ENCODE measurements at places on chromosomes 2 and 18. TPM values are rescaled to one million over a fixed set of nuclear protein-coding genes. Genes with fewer than 3 reads are reported as not detected.

Gene FSHR
- total RNA-seq, result not detected

Gene CACNB4
- total RNA-seq, result 1.7 TPM

GRCh38 chr2:97723156-97724072 is 10.0 kb downstream of the ZAP70 start:
- no peak for DNase-seq

DNA sequence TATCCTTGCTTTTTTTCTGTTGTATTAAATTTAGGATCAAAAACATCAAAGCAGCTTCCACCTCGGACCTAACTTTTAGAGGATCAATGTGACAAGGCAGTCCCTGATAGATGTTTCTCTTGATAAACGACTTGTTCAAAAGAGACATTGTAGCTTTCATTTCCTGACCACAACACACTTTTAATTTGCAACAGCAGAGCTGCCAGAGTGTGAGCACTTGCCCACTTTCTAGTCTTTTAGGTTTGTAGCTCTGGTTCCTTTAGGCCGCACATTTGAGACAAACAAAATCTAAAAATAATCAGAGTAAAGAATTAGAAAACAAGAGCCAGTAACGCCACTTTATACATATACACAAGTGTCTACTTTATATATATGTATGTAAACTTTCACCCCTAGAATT is 3.1 kb downstream of the FIGN start:
- no peak for DNase-seq

Gene SUPT7L
- total RNA-seq, result 20.8 TPM

DNA sequence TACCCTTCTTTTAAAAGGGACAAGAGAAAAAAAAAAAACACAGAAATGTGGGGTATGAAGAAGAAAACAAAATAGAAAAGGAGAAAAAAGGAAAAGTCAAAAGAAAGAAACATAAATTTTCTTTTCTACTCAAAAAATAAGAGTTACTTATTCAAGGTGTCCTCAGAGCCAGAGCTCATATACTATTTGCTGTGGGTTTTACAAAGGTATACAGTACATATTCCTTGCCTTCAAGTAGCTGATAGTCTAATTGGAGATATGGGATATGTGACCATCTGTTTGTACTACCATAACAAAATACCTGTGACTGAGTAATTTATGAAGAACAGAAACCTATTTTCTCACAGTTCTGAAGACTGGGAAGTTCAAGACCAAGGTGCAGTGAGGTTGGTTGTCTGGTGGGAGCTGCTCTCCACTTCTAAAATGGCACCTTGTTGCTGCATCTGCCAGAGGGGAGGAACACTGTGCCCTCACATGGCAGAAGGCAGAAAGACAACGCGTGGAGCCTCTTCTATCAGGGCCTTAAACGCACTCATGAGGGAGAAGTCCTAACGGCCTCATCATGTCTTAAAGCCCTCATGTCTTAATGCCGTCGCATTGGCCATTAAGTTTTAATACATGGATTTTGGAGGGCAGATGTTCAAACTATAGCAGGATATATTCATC is 33.9 kb downstream of the NBAS start:
- no peak for DNase-seq

Gene IL1R1
- total RNA-seq, result 41.5 TPM

Measured in esophagus muscularis mucosa (tissue), 4 donors.